AG08395 (cell line): ENCODE measurements at places on chromosomes 3 and 15.

DNA sequence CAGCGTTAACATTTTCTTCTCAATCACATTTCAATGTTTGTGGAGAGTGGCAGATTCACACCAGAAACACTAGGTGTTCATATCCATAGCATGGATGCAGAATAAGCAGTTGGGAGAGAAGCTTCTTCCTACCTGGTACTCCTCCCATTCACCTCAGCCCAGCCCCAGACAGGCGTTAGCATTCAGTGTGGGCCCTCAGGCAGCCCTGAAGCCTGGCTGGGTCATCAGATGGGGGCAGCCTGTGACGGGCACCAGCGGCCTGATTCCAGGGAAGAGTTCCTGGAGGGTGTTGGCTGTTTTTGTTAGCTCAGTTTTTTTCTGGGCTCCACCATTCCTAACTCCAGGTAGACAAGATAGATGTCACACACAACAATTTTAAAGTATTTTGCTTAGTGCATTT, 31.1 kb downstream of the APH1B start:
- no peak for DNase-seq

- DNase-seq = no peak
These were observed 50.6 kb downstream of the AGTR1 start for GRCh38 chr3:148748283-148748682.

DNA sequence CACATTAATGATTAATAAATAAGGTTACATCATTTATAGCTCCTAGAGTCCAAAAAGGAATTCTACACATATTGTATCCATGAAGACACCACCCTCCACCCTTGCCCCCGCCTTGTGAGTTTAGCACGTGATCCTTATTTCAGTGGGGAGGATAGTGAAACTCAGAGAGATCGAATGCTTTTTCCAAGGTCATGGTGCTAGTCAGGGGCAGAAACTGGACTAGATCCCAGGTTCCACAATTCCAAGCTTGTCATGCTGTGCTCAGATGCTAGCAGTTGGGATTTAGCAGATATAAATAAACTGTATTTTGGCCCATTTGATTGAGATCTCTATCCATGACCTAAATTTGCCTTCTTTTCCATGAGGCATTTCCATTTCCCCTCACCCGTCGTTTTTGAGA, 227.4 kb upstream of the THRB start:
- no peak for DNase-seq

DNA sequence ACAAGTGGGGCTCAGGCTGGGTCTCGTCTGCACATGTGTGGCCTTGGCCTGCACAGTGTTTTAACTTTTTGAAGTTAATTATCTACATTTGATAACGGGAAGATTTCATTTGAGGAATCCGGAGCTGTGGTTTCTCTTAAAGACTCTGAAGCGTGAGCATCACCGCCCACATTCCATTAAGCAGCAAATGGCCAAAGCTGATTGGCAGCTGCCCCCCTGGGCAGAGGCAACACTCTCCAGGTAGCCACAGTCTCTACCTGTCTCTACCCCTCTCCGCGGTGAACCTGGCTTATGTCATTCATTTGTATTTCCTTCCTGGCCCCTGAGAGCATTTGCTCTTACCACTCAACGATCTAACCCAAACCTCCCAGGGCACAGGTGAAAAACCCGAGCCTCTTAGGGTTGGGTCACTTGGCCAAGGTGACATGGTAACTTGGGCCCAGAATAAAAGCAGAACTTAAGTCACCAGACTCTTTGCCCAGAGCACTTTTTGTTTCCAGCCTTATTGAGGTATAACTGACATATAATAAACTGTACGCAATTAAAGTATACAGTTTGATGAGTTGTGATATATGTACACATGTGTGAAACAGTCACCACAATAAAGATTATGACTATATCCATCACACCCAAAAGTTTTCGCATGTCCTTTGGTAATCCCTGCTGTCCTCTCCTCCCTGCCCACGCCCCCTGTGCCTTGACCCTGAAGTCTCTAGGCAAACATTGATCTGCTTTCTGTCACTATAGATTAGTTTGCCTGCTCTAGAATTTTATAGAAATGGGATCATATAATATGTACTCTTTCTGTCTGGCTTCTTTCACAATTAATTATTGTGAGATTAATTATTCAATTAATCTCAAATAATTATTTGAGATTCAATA, 245.7 kb upstream of the HES1 start:
- DNase-seq = no peak

GRCh38 chr15:31372635-31373091, 46.0 kb downstream of the KLF13 start:
- DNase-seq = peak; percentile 86

GRCh38 chr3:104514371-104514770, 852.3 kb upstream of the ALCAM start:
- no peak for DNase-seq

- DNase-seq = no peak
These were observed 74.7 kb downstream of the SPATA16 start for GRCh38 chr3:173066044-173067004.

DNA sequence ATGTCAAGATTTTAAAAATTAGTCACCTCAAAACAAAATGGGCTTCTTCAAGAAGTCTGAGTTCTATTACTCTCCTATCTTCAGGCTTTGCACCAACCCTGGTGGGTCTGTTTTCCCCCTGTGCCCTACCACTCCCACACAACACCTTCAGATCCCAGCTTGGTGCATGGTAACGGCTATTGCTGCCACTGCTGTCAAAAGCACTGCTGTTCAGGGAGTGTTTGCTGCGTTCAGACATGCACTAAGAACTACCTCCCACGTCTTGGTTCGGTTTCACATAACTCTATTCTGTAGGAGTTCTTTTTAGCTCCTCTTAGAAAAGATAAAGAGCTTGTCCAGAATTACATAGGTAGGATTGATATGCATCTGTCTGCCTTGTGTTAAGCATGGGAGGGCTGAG, 799.2 kb downstream of the NR2F2 start:
- no peak for DNase-seq

DNA sequence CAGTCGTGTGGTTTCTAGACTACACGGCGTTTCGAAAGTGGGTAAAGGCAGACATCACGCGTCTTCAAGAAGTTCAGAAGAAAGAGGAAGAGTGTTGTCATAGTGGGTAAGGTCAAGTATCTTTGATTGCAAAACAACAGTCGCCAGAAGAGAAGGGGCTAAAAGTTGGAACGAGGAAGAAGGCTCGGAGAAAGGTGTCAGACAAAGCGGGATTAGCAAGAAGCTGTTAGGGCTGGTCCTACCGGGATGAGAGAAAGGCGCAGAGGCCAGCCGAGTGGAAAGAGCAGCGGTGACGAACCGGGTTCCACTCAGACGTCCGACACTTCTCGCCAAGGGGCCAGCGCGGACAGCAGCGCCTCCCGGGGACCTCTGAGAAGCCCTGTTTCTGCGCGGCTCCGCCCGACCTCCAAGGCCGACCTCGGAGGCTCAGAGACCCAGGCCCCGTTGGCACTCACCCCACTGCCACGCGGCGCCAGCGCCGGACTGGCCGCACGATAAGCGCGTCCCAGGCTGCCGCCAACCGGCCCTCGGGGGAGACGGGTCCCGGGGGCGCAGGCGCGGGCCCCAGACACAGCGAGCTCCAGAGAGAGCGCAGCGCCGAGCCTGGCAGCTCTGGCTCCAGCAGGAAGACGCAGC, 436 bp downstream of the ADPGK start:
- DNase-seq = peak; percentile 20

GRCh38 chr3:189186101-189186500, 14.3 kb downstream of the TPRG1 start:
- peak; percentile 31 for DNase-seq

DNA sequence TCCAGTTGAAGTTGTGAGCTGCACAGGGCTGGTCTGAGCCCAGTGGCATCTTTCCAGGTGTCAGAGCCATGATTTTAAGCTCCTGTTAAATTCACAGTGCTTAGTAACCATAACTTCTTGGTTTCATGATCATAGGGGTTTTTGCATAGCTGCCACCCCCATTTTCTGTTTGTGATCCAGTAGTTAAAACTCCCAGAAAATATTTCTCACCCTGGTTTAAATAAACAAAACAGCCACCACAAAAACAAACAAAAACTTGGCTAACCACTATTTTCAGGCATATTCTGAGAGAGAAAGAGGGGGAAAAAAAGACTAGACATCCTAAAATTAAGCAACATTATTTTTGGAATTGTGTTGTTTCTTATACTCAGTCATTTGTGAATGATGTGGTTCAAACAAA, 175.3 kb downstream of the IGF1R start:
- no peak for DNase-seq

DNA sequence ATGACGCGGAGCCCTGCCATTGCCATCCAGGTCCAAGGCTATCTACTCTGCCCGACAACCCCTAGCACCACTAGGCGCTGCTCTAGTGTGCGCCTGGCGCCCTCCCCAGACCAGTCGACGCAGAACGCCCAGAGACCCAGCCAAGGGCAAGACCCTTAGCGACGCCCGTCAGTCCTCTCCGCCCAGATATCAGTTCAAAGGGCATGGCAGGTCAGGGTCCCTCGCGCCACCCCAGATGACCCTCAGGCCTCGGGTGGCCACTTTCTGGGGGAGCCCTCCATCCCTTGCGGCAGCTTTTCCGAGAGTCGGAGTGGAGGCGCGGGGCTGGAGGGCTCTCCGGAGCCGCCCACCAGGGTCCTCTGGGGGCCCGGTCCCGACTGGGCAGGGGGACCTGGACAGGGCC, 371 bp upstream of the CLSTN2 start:
- peak; percentile 5 for DNase-seq

DNA sequence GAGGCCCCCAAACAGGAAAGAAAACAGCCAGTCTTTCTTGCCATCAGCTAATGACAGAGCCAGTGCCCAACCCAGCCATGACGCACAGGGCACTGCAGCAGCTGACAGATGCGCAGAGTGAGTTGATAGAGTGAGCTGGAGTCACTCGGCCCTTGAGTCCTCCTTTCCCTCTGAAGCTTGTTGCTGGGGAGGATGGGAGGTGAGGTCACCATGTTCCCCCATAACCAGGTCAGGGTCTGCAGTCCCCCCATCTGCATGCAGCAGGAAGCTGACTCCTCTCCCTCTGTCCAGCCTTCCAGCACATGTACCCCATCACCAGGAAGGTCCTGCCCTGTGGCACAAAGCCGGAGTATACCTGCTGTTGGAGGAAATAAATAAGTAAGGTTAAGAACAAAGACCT, 174.6 kb downstream of the ABHD5 start:
- no peak for DNase-seq

GRCh38 chr3:124915254-124915653, 19.3 kb downstream of the MUC13 start:
- DNase-seq = no peak

DNA sequence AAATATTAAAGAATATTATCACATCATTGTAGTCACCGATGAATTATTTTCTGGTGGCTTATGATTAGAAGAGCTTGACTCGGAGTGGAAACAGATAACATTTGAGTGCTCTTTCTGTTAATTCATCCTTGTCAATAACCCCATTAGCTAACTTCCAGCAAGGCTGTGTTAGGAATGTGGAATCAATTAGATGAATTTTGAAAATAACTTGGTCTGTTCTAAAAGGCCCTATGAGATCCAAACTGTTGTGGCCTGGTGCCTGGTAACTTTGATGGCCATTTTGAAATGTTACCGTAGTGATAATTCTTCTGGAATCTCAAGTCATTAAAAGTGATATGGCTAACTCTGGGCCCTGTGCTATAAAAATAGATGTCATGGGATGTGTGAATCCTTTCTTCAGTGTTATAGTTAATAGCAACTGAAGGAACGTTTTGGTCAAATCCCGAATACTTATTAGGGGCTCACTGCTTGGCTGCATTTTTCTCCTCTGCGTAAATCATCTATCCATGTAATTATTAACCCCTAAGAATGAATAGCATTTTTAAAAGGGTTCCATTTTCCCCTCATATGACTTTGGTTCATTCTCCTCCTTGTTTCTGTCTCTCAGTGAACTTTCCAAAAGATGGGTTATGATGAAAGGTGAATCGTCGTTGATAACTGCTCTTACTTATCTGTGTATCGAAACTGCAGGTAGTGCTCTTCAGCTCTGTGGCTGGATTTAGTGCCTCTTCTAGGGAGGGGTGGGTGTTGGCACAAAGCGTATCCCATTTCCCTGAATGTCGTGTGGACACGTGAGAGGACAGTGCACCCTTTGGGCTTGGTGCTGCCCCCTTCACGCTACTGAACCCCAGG, 82.7 kb downstream of the IGF1R start:
- no peak for DNase-seq

GRCh38 chr15:64583519-64583918, 123.1 kb downstream of the ZNF609 start:
- DNase-seq = no peak

DNA sequence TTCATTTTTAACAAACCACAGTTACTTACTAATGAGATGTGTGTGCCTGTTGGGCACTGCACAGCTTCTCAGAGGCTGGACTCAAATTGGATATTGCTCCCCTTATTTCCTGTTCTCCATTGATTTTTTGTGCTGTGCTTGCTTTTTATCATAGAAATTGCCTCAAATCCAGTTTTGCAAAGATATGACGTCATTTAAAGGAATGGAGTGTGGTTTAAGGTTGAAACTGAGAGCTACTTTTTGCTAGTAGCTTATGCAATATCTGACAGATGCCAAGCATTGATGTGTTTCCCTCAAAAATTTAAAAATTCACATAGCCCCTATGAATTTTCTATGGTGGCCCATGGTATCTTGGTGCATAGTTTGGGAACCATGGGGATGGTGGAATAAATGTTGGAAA, 67.7 kb upstream of the ROPN1 start:
- DNase-seq = peak; percentile 43

DNA sequence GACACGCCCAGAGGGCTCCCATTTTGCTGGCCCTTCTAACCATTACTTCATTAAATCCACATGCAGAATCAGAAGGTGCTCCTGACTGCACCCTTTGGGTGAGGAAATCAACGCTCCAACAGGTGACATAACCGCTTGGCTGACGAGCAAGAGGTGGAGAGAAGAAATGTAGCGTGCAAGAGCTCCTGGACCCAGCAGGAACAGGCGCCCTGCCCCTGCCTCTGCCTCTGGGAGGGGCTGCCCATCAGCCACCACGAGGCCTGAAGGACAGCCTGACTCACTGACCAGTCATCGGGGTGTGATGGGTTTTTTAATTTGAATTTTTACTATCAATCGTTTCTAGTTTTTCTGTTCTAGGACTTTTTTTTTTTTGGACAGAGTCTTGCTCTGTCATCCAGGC, 218.2 kb downstream of the ADAMTS17 start:
- no peak for DNase-seq

- DNase-seq = no peak
These were observed 256.3 kb upstream of the SEMA6D start for GRCh38 chr15:47460795-47461573.

- DNase-seq = no peak
These were observed 44.6 kb downstream of the HDGFL3 start for GRCh38 chr15:83163032-83163431.
